Hematopoietic multipotent progenitor cell (in vitro differentiated cells): ENCODE measurements at places on chromosomes 2 and 18. TPM values are rescaled to one million over a fixed set of nuclear protein-coding genes. Genes with fewer than 3 reads are reported as not detected.

GRCh38 chr2:194567661-194568017 lies 1089.4 kb upstream of the SLC39A10 start:
- no peak for DNase-seq

DNA sequence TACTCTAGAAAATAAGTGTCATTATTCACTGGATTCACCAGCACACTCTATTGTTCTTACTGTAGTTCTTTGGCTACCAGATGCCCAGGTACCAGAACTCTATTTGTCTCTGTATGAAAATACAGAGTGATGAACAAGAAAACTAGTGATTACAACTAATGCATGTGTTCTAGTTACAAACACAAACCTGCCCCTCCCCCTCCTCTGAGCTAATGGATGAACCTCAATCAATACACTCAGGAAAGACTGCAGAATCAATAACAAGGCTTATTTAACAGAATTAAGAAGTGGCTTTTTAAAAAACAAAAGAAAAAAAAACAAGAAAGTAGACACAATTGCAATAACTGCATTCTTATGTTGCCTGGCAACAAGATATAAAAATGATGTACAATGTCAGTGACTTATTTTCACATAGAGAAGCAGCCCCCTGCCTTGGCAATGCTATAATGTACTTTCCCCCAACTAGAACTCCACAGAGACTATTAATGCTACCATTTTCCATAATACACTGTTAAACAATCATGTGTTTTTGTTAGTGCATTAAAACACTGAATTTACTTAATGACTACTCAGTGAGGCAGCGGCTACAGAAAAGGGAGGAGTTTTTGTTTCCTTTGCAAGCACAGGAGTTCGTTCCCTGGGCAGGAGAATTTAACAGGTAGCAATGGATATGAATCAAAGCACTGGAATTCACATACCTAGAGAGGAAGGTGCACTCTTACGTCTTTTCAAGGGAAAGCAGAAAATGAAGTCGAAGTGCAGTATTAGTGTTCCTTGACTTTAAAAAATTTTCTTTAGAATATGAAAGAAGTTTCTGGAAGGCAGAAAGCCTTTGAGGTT lies 318.8 kb upstream of the REV1 start:
- no peak for DNase-seq

GRCh38 chr2:106065268-106065982 lies 128.7 kb downstream of the UXS1 start:
- no peak for DNase-seq

- DNase-seq = peak; percentile 2
Measured at GRCh38 chr18:58455314-58456188, 173.3 kb downstream of the ALPK2 start.

The DIS3L2 gene
- 39.0 TPM for total RNA-seq

DNA sequence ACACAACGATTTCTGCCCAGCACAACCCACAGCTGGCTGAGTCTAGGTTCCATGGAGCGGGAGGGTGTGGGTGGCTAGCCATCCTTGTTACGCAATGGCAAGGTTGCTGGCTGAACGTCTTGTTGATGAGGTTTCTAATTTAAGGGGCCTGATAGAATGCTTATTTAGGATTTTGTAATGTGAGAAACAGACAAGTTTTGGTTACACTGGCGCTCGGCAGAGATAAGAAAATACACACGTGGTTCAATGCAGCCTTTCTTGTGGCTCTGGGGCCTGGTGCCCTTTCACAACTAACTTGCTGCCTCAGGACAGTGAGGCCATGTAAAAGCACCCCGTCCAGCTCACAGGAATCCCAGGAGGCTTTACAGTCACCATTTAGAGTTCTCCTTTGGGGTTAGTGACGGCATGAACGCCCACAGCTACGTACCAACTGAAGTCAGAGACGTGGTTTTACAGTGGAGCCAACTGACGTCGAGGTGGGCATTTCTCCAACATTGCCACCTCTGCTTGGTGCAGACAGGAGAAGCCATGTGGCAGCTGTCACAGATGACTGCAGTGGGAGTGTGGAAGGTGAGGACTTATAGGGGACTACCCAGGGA lies 29.7 kb upstream of the PIEZO2 start:
- DNase-seq = no peak

DNA sequence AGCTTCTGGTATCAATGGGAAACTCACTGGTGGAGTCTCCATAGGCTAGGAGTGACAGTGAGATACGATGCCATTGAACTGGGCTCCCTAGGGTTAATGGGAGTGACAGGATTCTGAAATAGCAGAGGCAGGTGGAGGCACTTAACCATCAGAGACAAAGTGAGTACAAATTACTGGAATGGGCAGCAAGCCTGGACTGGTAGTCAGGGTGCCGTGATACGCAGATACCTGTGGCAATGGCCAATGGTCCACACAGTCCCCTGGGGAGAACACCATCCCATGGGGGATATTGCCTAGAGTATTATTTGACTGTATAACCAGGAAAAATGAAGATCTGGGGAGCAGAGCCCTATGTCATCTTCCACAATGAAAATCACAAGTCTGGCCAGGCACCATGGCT lies 17.3 kb downstream of the CHCHD5 start:
- no peak for DNase-seq

The TFCP2L1 gene
- 0.54 TPM for total RNA-seq
